ENCODE measurements at places on chromosomes 3 and 15.
A peak's percentile ranks its signal among the peaks of the same experiment; 100 is the strongest.

GRCh38 chr3:160474416-160474838 lies 24.8 kb upstream of the TRIM59 start:
- no peak for DNase-seq

DNA sequence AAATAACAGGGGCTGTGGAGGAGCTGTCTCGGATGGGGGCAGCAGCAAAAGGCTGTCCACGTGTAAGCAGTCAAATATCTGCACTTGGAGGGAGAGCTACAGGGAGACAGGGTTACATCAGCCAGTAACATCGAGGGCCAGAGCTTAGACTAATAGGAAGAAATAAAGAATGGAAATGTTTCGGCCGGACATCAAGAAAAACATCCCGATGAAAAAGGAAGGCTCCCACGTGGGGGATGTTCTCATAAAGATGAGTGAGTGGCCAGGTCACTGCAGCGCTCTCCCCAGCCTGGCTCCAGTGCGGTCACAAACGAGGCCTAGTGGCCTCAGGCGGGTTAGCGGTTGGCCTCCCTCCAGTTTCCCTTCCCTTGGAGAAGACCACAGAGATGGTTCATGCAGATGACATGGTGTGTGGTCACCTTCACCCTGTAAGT lies 56.1 kb upstream of the WNT5A start:
- DNase-seq: no peak

GRCh38 chr3:52200981-52201679 lies 3.2 kb downstream of the ALAS1 start:
- no peak for DNase-seq

- peak; percentile 46 for DNase-seq
Observed at GRCh38 chr3:129827765-129828164, 65.7 kb downstream of the TMCC1 start.

GRCh38 chr15:70345251-70346019 lies 247.7 kb upstream of the TLE3 start:
- DNase-seq: no peak

GRCh38 chr15:91887921-91888373 lies 34.4 kb downstream of the SLCO3A1 start:
- DNase-seq: no peak

DNA sequence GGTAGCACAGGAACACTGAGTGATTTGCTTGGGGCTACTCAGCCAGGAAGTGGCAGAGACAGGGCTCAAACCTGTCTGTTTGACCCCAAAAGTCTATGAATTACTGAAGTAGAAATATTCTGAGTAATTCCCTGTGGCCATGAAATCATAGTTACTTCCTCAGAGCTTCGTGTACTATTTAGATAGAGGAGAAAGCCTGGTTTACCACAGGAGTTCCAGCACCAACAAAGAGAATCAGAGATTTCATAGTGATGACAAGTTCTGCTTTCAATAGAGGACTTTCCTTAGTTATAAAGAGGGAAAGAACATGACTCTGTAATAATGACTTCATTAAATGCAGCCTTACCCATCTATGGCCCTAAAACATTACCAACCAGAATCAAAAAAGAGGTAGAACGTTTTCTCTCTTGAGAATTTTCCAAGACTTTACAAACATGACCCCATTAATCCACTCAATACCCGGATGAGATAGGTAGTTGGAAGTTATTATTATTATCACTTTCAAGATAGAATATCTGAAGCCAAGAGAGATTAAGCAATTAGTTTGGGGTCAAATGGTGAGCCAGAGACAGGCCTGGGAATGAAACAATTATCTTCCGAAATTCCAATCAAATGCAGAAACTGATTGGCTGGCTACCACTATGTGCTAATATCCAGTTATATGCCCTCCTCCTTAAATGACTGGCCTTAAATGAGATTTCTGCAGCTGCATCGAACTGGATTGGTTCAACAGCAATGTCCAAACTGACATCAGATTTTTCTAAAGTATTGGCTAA lies 13.6 kb upstream of the WNT5A start:
- no peak for DNase-seq

DNA sequence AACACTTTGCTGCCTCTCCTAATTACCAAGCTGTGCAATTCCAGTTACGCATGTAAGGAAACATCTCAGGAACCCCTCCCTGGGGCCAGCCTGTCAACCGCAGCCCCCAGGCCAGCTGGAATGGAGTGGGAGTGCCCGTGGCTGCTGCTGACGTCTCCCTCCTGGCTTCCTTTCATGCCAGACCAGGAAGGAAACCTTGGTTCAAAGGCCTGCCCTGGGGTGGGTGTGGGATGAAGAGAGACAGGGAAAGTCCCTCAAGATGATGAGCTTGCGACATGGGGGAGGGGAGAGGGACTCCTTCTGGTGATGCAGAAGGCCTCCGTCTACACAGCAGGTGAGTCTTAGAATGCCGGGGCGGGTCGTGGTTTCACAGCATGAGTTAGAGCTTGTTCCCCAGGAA lies 11.4 kb upstream of the CYP11A1 start:
- no peak for DNase-seq

DNA sequence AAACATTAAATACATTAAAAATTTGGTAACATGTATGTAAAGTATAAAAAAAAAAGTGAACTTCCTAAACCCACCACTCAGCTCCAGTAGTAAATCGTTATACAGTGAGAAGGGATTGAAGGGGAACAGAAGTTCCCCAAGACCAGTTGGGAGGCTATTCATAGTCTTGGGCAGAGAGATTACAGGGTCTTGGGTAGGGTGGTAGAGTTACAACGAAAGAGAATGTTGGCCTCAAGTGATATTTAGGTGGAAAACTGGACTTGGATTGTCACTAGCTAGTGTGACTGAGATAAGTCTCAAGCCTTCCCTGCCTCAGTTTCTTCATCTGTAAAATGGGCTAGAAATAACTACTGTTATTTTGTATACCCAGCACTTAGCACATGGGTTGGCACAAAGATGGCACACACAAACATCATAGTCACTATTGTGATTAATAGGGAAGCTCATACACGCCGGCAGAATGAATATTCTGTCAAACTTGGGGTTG lies 431 bp upstream of the YEATS2 start:
- no peak for DNase-seq

DNA sequence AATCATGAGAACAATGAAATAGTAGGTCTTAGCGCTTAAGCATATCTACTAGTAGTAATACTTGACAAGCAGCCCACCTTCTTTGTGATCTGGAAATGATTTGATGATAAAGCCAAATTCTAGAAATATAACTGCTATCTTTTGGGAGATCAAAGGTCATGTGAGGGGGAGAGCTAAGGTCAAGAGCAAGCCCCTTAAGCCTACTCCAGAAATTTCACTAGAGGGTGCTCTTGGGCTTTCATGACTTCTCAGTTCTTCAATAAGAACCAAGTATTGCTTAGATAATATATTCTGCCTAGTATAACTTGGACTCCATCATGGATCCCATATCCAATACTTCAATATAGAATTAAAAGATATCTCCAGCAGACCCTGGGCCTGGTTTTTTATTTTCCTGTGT lies 319.6 kb downstream of the ZBTB20 start:
- DNase-seq: peak; percentile 17

DNA sequence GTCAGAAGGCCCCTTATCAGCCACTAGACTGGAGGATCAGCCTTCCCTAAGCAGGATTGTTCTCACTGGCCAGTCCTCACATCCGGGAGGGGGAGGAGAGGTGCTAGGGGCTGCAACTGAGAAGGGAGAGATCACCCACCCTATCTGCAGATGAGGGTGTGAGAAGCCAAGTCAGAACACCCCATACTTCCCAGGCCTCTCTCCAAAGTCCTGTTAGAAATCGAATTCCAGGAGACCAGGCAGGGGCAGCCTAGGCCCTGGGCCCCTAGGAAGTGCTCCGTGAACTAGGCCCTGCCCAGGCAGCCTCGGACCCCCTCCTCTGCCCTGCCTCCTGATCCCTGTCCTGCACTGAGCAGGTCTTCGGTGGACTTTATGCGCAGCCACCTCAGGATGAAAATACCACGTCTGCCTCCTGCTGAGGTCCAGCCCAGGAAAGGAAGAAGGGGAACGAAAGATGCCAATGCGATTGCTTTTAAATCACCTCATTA lies 933 bp downstream of the DZIP1L start:
- no peak for DNase-seq

- no peak for DNase-seq
Observed at GRCh38 chr3:138317687-138318086, 12.0 kb downstream of the NME9 start.

DNA sequence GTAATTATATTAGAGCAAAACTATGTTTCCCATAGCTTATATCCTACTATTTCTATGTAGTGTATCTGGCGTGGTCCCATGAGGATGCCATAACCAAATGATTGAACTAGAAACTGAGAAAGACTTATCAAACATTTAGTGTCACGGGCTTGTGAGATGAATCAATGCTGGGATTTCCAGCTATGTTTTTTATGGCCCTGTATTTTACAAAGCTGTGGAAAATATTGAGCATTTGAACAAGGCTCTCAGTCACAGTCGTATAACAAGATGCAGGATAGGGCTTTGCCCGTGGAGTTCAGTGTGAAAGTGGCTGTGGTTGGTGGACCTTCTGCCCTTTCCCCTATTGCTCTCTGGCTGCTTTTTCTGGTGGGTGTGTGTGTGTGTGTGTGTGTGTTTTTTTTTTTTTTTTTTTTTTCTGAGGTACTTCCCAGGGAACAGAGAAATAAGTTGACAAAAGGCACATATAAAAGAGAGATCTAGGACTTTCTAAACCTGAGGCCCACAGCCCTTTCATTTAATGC lies 60.7 kb downstream of the CACNA1D start:
- DNase-seq: no peak

GRCh38 chr15:98077186-98077585 lies 116.7 kb downstream of the ARRDC4 start:
- DNase-seq: no peak

DNA sequence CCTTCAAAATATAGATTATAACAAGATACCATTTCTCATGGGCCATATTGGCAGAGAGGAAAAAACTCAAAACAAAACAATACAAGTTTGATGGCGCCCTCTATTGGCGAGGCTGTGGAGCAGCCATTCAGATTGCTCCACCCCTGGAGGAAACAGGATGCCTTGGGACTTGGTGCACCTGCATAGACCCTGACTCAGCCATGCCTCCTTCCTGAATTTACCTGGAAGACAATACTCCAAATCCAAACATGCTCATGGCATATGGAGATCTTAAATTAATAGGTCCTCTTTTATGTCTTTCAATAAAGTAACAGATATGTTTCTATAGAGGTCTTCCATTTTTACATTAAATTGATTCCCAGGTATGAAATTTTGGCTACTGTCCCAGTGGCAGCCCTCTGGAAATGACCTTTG lies 90.0 kb downstream of the APBA2 start:
- DNase-seq: peak; percentile 74

DNA sequence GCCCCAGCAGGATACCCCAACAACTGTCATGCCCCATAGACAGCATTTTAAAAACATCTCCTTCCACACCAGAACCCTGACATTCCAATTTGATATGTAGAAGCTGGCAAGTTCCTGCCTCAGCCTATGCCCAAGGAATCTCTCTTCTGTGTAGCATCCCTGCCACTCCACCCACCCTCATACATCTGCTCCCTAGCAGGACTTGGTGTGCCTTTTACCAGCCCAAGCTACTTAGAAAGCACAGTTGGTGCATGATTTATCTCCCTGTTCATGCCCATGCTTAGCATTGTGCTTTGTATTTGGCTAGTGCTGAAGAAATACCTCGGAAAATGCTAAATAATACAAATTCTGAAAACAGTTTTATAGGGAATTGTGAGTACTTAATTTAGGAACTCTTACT lies 236.9 kb upstream of the HES1 start:
- DNase-seq: no peak

- no peak for DNase-seq
Observed at GRCh38 chr3:53193466-53194209, 32.6 kb downstream of the PRKCD start.

DNA sequence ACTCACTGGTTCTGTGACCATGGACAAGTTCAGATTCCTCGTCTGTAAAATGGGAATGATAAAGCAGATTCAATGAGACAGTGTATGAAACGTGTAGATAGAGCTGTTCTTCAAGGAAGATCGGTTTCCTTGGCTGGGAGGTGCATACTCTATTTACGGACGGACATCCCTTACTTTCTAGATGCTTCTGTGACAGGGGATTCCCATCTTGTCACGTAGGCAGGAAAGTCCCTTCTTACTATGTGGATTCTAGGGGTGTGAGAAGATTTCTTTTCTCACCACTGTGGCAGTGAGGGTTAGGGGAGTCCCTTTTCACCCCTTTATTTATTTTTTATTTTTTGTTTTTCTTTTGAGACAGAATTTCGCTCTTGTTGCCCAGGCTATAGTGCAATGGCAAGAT lies 180.9 kb upstream of the TBL1XR1 start:
- DNase-seq: no peak

DNA sequence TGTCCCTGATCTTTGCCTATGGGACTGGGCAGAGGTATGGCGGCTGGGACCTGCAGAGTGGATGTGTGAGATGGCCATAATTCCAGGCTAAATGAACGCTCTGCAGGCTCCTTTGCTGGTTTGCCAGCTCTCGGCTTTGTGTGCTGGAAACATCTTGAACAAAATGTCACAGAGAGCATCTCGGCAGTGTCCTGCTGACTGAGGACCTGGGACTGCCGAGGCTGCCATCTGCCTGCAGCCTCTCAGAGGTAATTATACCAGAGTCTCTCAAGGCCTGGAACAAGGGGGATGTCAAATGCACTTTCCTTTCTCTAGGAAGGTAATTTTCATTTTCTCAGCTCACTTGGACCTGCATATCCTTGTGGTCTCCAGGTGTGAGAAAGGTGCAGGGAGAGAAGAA lies 354.2 kb downstream of the PDCD6IP start:
- DNase-seq: no peak

GRCh38 chr3:17125738-17126442 lies 241.1 kb downstream of the PLCL2 start:
- DNase-seq: no peak

DNA sequence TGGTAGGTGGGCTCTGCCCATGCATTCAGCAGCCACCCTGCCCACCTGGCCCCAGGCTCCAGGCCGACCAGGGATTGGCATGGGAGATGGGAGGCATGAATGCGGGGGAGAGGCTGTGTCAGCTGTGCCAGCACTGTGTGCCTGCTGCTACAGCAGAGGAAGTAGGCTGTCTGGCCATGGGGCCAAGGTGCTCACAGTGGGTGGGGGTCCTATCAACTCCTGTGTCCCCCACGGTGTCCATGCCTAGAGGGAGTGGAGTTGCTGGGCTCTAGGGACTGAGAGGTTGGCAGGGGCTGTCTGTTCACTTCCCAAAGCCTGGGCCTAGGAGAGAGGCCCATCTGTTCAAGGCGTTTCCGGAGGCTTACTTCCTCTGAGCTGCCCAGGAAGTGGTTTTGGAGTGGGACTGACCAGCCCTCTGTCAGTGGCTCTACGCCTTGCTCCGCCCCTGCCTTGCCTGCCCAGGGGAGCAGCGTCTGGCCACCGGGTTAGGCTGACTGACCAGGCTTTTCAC lies 5.8 kb downstream of the PRKCD start:
- DNase-seq: no peak
